CD8-positive, alpha-beta T cell (primary cell): ENCODE measurements at places on chromosomes 11 and 22. TPM values are rescaled to one million over a fixed set of nuclear protein-coding genes. Genes with fewer than 3 reads are reported as not detected.

DNA sequence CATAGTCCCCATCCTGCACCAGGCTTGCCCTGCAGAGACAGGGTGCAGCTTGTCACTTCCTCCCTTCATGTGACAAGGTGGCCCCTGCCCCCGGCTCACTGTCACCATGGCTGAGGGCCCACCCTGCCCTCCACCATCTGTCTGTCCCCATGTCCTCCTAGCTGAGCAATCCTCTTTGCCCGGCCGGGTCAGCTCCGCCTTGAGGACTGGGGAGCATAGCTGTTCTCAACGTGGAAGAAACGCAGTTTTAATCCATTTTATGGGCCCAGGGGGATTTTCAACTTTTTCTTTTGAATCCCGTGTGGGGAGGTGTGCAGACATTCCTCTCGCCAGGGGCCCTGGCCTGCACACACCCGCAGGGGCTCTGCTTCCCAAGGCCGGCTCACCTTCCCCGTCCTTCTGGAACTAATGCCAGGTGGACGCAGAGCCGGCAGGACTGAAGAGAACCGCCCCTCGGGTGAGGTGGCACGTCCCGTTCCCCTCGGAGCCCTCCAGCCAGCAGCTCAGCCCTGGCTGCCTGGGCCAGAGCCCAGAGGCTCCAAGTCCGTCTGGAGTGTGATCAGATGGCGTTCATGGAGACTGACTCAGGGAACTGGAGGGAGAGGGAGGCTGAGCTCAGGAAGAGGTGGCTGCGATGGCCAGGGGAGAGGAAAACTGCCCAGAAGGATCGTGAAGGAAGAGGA, 1108.7 kb downstream of the BRD1 start:
- no peak for DNase-seq

- DNase-seq = no peak
Measured at GRCh38 chr11:44456544-44457300, 108.7 kb upstream of the CD82 start.

- DNase-seq = no peak
Measured at GRCh38 chr11:132237781-132238180, 867.4 kb downstream of the NTM start.

DNA sequence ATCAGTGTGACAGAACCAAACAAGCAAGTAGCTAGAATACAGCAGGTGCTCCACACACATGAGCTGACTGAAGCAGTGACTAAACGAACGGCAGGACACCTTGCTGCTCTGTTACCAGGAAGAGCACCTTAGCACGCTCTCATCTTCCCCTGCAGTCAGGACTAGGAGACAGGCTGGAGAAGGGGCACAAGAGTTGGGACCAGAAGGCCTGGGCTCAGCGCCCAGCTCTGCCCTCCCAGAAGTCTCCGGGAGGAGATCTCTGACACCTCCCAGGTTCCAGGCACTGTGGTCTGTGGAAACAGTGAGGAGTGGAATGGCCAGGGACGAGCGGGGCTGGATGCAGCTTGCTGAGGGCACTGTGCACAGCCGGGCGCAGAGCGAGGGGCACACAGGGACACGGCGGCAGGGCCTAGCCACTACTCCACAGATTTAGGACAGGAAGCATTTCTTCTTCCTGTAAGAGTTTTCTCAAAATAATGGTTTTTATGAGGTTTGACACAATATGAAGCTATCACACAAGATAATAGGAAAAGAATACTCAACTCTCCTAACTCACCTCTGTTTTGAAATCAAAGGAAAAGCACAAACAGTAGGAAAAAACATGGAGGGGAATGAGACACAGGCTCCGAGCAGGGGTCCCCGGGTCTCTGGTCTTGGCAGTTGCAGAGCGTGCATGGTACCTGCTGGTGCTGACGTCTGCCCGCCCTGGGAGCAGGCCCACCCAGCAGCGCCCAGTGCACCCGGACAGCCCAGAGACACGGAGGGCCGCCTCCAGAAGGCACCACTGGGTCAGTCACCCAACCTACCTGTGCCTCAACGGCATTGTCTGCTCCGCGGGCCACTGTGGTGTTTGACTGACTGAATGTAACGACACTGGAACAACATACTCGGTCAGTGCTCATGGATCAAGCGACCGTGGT, 67.6 kb downstream of the NCAPD3 start:
- no peak for DNase-seq

SCGB1D2 gene
- total RNA-seq = not detected

DERL3 gene
- 0.92 TPM for total RNA-seq

GAL3ST1 gene
- not detected for total RNA-seq

OR10A6 gene
- total RNA-seq = not detected
